Stomach (tissue), 19 donors: ENCODE measurements at places on chromosomes 3 and 15.

DNA sequence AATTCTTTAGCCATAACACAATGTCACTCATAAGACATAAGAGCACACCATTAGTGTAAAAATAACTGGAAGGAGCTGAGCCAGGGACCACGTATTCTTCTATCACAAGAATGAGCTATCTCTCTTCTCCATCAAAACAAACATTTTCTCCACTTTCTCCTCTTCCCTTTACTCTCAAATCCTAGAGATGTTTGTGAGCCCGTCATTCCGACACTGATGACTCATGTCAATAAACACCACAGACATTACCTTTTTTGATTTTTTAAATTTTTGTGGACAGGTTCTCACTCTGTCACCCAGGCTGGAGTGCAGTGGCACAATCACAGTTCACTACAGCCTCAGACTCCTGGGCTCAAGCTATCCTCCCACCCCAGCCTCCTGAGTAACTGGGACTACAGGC lies 86.6 kb downstream of the MEX3B start:
- no peak for DNase-seq

GRCh38 chr15:78162038-78162437 lies 12.9 kb downstream of the IDH3A start:
- no peak for DNase-seq

- DNase-seq = no peak
Measured at GRCh38 chr15:27086805-27087204, 115.8 kb downstream of the GABRG3 start.

- DNase-seq = peak; percentile 77
Measured at GRCh38 chr3:113663324-113663750, 33.1 kb downstream of the USF3 start.

- DNase-seq = no peak
Measured at GRCh38 chr15:47857776-47858167, 140.5 kb downstream of the SEMA6D start.

DNA sequence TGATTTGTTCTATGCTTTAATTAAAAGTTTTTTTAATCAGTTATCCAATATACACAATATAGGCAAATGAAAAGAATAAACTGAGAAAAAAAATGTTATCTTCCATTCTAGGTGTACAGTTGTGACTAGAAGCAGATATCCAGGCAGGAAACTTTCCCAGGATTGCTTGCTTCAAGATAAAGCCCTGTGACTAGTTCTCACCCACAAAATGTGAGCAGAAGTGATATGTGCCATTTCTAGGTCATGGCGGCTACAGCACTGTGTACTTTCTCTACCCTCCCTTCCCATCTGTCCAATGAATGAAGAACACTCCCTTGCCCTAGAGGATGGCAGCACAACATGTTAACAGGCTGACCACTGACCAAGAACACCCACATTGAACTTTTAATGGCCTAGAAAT lies 110.5 kb upstream of the STT3B start:
- DNase-seq = no peak

- DNase-seq = peak; percentile 73
Measured at GRCh38 chr3:185420762-185421161, 57.8 kb downstream of the MAP3K13 start.

GRCh38 chr15:93859176-93859575 lies 372.2 kb upstream of the MCTP2 start:
- no peak for DNase-seq

DNA sequence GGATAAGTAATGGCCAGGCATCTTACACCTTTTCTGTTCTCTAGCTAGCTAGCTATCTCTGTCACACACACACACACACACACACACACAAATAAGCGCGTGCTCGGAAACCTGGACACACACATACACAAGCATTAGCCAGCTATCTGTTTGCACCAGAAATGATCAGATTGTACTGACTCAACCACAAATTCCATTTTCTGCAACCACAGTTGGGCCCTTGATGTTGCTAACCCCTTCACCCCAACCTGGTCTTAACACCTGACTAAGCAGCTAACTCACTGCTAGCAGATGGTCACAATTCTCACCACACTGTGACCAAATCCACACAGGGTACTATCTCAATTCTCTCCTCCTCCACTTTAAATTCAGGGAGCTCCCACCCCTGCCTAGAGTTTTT lies 183.0 kb upstream of the THBS1 start:
- no peak for DNase-seq

GRCh38 chr3:106930086-106930485 lies 447.2 kb upstream of the CCDC54 start:
- no peak for DNase-seq

DNA sequence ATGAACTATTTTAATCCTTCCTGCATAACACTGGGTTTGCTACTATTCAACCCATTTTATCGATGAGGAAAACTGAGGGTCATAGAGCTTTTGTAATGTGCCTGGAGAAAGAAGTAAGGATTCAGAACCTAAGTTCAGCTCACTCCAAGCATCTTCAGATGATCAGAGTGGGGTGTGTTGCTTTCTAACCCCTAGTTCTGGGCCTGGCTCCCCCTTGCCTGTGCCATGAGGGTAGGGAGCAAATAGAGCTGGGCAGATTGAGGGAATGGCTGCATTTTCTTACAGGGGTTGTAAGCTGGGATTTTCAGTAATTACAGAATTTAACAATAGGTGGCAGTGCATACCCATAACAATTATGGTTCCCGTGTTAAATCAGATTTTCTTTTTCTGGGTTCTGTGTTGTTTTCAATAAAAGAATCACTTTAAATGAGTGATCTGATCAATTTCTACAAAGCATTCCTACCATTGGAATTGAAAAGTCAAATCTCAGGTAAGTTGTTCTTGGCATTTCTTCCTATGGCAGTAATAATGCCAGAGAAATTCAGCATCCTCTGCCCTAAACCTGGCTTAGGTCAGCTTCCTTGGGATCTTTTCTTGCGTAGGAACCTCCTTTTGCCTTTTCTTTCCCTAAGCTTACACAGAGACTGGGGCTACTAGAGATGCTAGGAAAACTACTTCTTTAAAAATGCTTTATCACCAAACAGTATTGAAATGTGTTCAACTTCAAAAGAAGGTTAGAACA lies 103.8 kb upstream of the IL12A start:
- peak; percentile 65 for DNase-seq

GRCh38 chr3:24101676-24102168 lies 156.6 kb downstream of the NR1D2 start:
- no peak for DNase-seq

DNA sequence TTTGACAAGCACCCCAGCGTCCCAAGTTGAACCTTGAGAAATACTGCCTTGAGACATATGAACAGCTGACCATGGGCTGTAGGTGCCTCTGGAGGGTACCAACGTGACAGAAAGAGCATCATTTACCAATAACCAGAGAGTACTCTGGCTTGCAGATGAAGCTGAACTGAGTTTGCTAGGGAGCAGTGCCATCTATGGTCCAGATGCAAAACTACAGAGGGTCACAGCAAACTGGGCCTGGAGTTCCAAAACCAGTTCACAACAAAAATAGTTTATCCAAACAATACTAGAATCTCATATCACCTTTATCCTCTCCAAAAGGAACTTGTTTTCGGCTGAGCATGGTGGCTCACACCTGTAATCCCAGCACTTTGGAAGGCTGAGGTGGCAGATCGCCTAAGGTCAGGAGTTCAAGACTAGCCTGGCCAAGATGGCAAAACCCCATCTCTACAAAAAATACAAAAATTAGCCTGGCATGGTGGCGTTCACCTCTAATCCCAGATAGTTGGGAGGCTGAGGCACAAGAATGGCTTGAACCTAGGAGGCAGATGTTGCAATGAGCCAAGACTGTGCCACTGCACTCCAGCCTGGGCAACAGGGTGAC lies 69.3 kb downstream of the CHAC1 start:
- peak; percentile 84 for DNase-seq

DNA sequence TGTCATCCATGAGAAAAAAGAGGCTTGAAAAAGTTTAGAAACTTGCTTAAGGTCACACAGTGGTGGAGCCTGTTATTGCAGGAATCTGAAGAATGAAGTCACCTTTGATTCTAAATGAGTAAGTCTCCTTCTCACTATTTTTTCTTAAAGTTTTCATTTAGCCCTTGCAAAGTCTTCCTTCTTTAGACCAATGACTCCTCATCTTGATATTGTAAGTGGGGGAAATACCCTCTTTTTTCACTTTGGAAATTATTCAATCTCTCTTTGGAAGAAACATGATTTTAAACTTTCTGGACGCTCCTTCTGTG lies 787 bp upstream of the SLMAP start:
- DNase-seq = peak; percentile 73

DNA sequence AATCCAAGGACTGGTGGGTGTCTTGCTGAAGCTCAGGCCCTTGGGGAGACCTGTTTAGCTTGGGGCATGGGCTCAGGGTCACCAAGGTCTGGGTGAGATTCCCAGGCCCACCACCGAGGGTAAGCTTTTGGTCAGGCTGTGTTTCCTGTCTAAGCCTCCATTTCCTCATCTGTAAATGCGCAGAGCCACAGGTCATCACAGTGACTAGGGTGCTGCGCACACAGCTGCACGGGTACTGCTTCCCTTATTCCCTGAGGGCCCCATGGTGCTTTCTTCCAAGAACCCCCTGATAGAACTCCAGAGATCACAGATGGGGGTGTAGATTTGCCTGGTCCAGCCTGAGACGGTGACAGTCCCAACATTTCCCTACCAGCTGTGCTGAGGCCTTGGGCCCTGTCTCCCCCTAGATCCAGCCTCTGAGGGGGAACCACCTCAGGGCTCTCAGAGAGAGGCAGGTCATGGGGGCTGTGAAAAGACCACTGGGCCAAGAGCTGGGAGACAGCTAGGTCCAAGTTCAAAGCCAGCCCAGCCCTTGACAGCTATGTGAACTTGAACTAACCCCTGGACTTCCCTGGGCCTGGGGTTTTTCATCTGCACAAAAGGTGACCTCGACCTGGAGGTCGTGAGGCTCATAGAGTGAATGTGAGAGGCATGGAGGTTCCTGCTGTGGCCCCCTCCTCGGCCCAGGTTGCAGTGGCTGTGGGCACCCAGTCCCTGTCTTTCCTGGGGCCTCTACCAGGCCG lies 60.7 kb downstream of the SEMA3G start:
- DNase-seq = no peak
